ENCODE measurements at places on chromosomes 5 and 9. TPM values are rescaled to one million over a fixed set of nuclear protein-coding genes. Genes with fewer than 3 reads are reported as not detected.

Gene TMEM215
- total RNA-seq = not detected

DNA sequence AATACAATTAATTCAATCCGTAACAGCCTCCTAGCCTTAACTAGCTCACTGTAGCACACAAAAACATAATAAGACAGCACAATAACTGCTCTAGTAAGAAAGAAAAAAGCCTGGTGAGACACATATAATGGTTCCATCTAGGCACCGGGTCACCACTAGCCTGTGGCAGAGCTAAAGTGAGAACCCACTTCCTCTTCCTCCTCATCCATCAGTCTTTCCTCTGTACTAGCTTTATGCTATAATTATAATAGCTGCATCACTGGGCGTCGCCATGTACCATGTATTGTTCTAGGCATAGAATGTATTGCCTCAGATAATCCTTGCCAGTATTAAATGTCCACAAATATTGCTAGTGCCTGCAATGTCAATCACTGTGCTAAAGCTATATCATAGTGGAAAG is 23.1 kb downstream of the ADRB2 start:
- DNase-seq = no peak

DNA sequence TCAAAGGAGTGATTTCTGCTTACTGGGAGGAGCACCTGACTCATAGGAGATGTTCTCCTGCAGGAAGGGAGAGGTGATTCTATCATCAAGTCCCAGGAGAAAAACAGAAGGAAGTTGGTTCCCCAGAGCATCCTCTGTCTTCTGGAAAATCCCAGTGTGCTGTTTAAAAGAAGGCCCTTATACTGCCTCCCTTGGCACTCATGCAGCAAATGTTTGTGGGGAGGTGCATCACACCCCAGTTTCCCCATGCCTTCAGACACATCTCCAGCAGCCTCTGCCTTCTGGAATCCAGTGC is 63.1 kb downstream of the PPARGC1B start:
- no peak for DNase-seq

DNA sequence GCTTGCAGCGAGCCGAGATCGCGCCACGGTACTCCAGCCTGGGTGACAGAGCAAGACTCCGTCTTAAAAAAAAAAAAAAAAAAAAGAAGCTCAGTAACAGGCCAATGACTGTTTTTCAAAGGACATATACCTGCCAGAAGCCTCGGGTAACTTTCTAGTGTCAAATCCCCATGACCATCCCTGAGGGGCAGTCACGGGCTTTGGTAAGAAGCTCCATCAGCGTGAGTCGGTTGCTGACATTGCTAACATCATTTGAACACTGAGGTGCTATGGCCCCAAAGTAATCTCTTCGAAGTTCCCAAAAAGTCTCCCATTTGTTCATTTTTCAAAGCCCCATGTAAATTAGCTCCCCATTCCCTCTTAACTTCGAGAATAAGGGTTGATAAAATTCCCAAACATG is 11.6 kb downstream of the NAIP start:
- DNase-seq = no peak

DNA sequence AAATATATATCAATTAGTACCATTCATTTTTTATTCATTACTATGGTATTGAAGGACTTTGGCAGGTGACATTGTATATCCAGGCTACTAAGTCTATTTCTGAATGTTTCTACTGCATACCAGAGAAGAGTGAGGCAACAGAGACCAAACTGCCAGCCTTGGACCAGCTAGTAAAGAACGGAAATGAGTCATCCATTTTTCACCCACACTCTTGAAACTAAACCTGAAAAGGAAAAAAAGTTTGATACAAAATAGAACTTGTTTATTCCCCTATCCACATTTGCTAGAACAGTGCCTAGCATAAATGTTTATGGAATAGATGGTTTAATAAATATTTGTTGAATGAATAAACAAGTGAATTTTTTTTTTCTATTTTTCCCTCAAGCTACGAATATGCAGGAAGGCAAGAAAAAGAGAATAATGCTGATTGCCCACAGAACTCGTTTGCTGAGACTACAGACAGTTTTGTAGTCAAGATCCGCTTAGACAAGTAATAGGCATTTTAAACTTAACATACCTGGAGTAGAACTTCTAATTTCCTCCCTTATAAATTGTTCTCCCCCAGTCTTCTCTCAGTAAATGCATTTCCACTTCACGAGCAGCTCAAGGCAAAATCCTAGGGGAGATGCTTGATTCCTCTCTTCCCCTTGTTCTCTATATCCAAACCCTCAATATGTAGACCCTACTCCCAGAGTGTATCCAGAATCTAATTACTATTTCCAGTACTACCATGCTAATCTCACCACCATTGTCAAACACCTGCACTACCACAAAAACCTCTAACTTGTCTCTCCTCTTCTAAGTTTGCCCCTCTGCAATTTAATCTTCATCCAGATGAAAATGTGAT is 146.2 kb upstream of the RASA1 start:
- DNase-seq = peak; percentile 17
